Mesendoderm (in vitro differentiated cells): ENCODE measurements at places on chromosomes 1 and 21.
A peak's percentile ranks its signal among the peaks of the same experiment; 100 is the strongest.

DNA sequence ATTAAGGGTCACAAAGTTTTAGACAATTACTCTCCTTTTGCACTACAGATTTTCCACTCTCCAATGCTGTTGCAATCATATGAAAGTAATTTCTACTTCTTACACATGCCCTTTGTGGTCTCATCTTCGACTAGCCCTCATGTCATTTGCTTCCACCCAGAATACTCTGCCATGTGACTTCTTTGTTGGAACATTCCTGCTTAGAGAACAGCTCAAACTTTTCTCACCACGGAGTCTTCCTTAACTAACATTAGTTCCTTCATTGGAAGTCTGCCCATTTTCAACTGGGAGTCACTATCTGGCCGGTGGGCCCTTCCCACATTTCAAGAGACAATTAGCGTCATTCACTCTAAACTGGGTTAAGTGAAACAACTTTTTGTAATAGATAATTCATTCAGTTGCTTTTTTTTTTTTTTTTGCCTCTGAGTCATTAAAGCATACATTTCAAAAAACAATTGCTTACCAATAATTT is 142.6 kb upstream of the PALMD start:
- DNase-seq: no peak

GRCh38 chr1:12617511-12617900 is 504 bp downstream of the DHRS3 start:
- DNase-seq: peak; percentile 54

DNA sequence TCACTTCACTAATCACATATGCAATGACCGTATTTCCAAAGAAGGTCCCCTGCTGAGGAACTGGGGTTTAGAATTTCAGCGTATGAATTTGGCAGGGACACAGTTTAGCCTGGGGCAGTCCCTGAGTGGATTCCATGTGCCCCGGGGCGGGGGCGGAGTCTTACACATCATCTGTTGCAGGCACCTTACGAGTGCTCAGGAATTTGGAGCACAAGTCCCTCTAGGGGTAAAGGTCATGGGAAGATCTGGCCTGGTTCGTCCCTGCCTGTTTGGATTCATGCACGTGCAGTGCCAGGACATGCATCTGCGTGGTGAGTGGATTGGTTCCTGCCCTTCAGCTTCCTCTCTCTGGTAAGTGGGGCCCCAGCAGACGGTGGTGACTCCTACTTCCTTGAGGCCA is 208.3 kb upstream of the C1orf174 start:
- peak; percentile 50 for DNase-seq

GRCh38 chr21:31218830-31219608 is 125.0 kb downstream of the TIAM1 start:
- peak; percentile 16 for DNase-seq

DNA sequence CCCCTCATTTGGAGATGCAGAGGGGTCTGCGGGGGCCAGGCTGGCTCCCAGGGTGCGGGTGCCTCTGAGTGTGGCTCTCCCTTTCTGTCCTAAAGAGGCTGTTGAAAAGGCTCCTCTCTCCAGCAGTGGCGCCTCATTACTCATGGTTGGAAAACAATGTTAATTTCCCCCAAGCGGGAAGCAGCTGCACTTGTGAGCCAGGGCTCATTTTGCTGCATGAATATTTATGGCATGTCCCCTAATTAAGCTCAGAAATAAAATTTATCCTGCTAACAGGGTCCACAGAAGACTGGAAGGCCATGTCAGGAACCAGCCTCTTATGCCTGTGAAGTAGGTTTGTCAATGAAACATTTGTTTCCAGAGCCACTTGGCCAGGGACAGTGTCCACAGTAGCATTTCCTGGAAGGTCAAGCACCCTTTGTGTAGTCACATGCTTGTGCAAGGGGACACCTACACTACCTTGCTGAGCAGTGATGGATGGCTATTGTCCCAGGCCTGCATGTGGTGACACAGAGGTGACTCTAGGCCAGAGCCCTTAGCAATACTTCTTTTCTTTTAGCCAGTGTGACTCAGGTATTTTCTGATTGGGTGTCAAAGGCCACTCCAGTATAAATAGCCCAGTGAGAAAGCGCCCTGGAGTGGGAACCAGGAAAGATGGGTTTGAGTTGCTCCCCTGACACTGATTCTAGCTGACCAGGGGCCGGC is 259.0 kb downstream of the FOXD2 start:
- no peak for DNase-seq

DNA sequence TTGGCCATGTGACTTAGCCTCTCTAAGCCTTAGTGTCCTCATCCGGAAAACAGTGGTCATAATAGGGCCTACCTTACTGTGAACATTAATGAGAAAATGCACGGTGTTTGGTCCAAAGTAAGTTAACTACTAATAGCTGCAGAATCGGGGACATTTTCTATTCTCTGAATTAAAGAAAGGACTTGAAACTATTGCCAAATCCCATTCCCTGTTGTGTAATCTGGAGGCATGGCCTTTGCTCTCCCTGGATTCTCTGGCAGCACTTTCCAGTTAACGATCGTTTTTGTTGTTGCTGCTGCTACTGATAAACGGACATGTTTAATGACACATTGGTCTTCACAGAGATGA is 30.5 kb downstream of the FMO4 start:
- DNase-seq: no peak

- DNase-seq: no peak
Measured at GRCh38 chr1:70017770-70018169, 187.6 kb downstream of the LRRC40 start.

GRCh38 chr1:98277118-98277517 is 356.3 kb upstream of the DPYD start:
- peak; percentile 45 for DNase-seq

- DNase-seq: peak; percentile 92
Measured at GRCh38 chr1:219173758-219174459, at the start of gene LYPLAL1. LYPLAL1 (plus strand) TSS chr1:219173878; CDS start chr1:219173891, 13 bp downstream.

DNA sequence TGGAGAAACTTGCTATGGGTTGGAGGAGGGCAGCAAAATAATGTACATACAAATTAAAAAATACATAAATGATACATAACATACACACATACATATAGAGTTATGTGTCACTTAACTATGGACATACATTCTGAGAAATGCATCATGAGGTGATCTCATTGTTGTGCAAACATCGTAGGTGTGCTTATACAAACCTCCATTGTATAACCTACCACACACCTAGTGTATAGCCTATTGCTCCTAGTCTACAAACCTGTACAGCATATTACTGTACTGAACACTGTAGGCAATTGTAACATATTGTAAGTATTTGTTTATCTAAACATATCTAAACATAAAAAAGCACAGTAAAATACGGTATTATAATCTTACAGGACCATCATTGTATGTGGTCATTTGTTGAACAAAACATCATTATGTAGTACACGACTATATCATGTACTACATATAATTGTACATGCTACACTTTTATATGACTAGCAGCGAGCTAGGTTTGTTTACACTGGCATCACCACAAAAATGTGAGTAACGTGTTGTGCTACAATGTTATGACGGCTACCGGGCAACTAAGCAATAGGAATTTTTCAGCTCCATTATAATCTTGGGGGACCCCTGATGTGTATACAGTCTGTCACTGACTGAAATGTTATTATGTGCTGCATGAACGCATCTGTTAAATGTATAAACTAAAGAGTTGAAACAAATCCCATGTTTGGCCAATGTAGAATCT is 35.5 kb downstream of the ITGB3BP start:
- DNase-seq: no peak

DNA sequence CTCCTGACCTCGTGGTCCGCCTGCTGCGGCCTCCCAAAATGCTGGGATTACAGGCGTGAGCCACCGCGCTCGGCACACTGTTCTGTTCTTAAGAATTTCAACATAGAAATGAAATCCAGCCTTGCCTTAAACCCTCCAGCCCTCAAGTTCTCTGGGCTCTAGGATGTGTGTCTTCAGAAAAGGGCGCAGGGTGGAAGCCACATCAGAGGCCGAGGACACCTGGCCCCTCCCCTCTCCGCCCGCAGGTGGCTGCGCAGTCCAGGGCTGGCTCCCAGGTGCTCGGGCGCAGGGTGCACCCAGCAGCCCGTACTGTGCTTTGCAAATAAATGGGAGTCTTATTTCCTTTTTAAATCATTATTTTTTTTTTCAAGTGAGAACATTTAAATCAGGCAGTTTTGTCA is 2.0 kb upstream of the C1orf174 start:
- no peak for DNase-seq

DNA sequence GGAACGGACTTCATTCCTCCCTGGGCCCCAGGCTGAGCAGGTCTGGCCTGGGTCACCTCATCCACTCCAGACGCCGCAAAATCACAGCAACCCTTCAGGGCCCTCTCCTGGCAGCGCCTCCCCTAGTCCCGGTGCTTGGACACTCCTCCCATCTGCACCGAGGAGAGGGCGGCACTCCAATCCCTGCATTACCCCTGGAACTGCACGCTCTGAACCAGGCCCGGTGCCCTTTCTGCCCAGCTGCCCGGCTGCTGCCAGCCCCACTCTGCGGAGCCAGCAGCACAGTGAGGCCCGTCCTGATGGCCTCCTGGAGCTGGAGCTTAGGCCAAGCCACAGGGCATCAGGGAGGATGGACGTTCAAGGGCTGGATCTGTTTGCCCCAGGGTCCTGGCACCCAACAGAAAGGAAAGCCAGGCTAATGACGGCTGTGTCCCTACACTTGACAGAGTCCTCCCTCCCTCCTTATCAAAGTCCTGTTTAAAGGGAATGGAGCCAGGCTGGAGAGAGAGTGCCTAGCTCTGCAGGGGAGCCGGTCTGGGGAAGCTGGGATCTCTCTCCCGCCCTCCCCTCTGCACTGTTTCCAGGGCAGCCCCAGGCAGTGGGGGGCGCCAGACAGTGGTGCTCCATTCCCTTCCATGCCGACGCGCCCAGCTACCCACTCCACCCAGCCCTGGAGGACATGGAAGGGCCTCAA is 12.7 kb downstream of the COL6A2 start:
- DNase-seq: peak; percentile 36

GRCh38 chr1:12177999-12178441 is 11.2 kb downstream of the TNFRSF1B start:
- no peak for DNase-seq

GRCh38 chr1:229894532-229894931 is 172.5 kb upstream of the GALNT2 start:
- no peak for DNase-seq

DNA sequence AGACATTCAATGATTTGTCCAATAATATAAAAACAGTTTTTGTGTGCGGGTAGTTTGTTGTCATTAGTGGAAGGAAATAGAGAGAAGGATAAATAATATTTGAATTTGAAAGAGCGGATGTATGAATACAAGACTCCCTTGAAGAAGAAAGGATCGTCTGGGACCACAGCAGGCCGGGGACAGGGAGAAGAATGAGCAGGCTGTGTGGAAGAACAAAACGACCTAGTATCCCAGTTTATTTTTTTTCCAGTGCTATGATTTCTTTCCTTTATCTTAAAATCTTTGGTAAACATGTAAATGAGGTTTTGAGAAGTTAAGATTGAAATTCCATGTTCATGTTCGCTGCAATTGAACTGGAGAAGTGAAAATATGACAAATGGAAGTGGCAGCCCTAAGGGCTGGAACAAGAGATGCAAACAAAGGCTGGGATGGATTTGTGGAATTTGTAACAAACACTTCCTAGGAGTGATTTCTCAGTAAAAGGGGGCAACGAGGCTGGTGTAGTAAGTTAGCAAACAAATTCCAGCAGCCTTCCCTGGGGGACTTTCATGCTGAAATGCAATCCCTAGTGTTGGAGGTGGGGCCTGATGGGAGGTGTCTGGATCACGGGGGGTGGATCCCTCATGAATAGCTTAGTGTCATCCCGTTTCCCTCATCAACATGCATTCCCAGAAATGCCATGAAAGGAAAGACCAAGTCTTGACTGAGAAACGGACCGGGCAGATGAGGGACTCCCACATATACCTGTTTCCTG is 10.2 kb upstream of the IFI16 start:
- DNase-seq: peak; percentile 99

- DNase-seq: no peak
Measured at GRCh38 chr1:2253797-2254480, 25.8 kb downstream of the SKI start.

GRCh38 chr1:175200678-175201521 is 8.3 kb upstream of the KIAA0040 start:
- no peak for DNase-seq

DNA sequence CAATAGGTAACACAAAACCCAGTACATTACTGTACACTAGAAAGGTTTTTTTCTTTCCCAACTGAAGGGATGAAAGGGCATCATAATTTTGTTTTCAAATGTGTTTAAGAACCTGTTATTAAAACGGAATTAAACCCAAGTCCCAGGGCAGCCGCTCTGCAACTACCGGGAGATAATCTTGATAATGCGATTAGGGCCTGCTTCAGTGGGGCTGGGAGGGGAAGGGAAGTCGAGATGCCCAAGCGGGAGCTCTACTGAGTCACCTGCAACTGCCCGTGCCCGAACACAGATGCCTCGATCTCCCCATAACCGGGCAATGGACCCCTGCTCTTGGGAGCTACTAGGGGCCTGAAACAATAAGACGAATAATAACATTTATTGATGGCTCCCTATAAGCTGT is 61.4 kb downstream of the KAZN start:
- DNase-seq: no peak

GRCh38 chr1:151898519-151898991 is 10.8 kb downstream of the THEM4 start:
- DNase-seq: no peak

DNA sequence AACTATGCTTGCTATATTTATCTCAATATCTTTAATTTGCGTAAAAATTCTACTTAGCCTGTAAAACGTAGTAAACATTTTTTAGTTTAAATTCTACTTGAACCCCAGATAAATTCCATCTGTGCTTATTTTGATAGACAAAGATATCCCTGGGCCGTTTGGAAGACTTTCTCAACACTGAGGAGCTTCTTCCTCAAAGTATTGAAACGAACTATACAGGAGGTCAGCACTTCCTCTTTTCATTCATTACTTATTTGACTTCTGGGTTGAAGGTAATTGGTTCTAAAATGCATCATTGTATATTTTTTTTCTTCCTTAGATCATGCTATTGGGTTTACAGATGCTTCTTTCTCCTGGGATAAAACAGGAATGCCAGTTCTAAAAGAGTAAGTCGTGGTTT is 74.7 kb downstream of the HSPA13 start:
- no peak for DNase-seq

GRCh38 chr1:119956306-119956705 is 60.0 kb upstream of the ADAM30 start:
- DNase-seq: no peak

DNA sequence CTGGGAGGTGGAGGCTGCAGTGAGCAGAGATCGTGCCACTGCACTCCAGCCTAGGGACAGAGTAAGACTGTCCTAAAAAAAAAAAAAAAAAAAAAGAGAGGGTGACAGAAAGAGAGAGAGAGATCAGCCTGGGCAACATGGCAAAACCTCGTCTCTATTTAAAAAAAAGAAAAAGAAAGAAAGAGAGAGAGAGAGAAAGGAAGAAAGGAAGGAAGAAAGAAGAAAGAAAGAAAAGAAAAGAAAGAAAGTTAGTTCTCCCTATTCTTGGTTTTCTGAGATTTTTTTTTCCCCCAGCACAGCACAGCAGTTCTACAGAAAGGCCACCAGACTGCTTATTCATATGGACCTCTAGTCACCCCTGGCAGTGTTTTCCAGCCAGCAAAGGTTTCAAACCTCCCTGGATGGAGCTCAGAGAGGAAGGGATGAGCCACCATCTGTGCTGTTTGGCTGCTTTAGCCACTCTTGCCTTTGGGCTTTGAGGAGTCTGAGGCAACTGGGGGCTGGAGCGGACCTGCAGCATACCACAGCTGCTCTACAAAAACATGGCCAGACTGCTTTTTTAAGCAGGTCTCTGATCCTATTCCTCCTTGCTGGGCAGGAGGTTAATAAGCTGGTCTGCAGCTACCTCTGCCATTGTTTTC is 10.6 kb downstream of the S100A6 start:
- no peak for DNase-seq
